ENCODE measurements at places on chromosomes 4 and X.

GRCh38 chr4:122552898-122553297, 68.0 kb downstream of the IL21 start:
- no peak for DNase-seq

- peak; percentile 93 for DNase-seq
These were observed 58.5 kb downstream of the TSC22D3 start for GRCh38 chrX:107716816-107717700.

GRCh38 chr4:7197910-7198309, 5.6 kb downstream of the SORCS2 start:
- DNase-seq, result no peak

GRCh38 chr4:163440040-163440439, 33.5 kb downstream of the TKTL2 start:
- no peak for DNase-seq

DNA sequence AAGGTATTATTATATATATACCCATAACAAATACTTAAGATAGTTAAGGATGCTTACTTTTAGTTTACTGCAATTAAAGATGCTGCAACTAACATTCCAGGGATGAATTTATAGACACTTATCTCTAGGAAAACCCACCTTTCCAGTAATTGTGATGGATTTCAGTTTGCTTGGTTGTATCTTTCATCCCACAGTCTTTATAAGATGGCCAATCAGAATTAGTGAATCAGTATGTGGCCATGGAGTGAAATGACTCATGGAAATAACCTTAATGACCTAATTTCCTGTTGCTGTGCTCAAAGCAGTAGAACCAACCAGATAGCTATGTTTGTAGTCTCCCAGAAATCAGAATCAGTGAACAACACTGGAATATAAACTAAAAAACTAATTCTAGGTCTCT, 26.4 kb downstream of the MOSPD2 start:
- peak; percentile 12 for DNase-seq

- DNase-seq, result no peak
These were observed 88.0 kb downstream of the ARSF start for GRCh38 chrX:3129256-3129655.

GRCh38 chr4:15003401-15003890, 1.2 kb downstream of the CPEB2 start:
- DNase-seq, result peak; percentile 58

DNA sequence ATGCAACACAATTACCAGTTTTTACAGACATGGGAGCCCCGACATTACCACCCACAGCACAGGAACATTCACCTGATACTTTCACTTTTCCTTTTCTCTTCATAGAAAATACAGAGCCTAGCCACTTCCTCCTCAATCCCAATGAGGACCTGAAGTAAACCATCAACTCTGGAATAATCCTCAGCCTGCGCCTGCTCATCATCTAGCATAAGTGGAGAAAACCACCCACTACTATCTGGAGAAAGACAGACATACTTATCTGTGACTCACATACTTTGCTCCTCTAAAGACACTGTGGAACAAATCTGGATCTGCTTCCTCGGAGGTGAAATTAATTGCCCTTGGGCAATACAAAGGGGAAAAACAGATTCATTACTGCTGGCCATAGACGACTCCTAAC, 47.8 kb downstream of the ZCCHC13 start:
- no peak for DNase-seq

DNA sequence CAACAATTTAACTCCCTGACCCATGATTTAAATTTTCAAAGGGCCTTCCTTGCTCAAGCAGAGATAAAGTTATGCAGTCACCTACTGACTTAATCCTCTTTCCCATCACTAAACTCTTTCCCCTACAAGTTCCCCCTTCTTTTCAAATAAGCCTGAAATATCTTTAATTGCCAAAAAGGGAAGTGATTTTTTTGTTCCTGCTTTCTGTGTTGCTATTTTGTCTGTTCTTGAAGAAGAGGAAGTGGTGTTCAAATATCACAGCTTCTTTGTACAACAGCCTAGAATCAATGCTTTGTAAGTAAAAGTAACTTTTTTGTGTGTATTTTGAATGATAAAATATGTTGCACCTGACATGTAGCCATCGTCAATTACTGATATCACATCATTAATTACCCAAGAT, 595.9 kb downstream of the CENPC start:
- peak; percentile 32 for DNase-seq

GRCh38 chrX:40098264-40099054, 701 bp upstream of the BCOR start:
- peak; percentile 72 for DNase-seq

GRCh38 chr4:80529026-80529425, 193.5 kb downstream of the CFAP299 start:
- no peak for DNase-seq

DNA sequence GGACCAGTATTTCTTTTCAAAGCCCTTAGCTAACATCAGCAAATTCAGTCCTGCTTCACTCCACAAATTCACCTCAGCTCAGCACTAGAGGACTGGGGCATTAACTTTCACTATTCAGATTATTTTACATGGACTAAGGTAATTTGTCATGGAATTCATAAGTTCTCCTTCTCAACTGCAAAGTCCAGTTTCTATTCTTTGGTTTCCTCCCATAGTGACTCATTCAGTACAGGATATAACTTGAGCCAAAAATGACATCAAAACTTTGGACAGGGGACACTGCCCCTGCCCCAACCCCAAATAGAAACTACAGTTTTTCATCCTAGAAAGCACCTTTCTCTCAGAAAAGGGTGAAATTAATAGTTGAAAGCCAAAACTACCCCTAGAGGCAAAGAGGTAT, 52.7 kb downstream of the COX7B2 start:
- no peak for DNase-seq

GRCh38 chr4:26173619-26174018, 147.2 kb upstream of the RBPJ start:
- DNase-seq, result no peak

DNA sequence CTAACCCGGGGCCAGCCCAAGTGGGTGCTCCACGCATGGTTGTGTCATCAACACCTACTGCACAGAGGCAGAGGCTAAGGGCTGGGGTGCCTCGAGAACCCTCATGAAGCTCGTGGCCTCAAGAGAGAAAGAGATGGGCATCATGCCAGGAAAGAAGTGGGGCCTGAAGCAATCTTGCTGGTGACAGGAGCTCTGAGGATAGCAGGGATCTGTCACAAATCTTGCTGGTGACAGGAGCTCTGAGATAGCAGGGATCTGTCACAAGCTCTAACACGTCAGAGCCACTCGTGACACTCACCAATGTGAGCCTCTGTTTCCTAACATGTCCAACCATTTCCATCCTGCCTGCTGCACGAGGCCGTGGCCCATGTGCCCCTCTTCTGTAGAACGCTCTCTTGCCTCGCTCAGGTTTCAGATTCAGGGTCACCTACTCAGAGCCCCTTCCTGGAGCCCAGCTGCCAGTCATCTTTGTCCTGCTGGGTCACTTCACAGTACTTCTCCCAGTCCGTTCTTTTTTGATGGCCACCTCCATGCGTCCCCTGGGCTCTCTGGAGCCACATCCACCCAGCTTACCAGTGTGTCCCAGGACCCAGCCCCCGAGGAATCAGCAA, 21.1 kb downstream of the PNMA6E start:
- DNase-seq, result no peak

- no peak for DNase-seq
These were observed 197.2 kb downstream of the CBR4 start for GRCh38 chr4:168812806-168813205.

DNA sequence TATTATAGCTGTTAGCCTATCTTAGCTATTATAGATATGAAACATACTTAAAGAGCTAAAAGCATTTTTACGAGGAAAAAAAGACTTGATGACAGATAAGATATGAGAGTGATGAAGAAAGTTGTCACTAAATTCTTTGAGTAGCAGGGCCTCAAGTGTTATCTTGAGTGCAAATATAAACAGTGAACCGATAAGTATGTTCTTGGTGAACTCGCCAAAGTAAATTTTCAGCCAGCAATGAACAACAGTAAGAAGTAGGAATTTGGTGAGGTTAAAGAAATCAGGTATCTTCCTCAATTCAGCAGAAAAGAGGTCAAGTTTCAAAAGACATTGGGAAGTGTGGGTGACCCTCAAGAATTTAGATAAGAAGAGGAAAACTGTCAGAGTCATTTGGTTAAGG, 471.8 kb upstream of the FTHL17 start:
- DNase-seq, result no peak

DNA sequence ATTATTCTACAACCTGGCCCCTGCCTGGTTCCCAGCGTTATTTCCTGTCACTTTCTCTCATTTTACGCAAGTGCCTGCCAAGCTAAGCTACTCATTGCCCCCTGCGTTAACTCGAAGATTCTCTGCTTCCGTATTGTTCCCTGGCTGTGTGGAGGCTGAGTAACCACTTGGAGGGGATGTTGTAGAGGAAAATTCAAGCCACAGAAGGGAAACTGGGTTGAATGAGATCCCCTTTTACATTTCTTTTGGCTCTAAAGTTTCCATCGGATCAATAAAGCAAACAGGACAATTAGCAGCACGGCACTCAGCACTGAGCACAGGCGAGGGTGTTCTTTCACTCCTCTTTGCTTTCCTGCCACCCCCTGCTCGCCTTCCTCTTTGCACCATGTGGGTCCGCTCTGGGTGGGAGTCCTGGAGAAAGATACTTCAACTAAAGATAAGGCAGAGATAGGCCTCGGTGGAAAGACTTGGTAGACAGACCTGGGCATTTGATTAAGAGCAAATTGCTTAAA, 4.2 kb upstream of the TMSB4X start:
- no peak for DNase-seq

- no peak for DNase-seq
These were observed 35.7 kb downstream of the IDS start for GRCh38 chrX:149469406-149469805.

DNA sequence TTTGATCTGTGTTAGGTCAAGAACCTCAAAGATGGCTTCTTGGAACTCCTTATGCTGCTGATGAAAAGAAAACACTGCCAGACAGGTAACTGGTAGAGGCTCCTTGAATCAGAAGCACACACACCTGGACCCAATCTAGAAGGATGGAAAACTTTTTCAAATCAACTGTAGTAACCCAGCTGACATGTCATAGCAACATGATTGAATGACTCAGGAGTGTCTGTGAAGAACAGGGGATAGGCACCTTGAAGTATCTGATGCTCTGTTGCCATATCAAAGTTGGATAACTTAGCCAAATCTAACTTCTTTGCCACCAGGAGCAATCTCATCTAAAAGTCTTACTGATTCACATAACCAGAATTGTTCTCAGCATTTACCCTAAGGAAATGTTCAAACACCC, 98.8 kb downstream of the ELOVL6 start:
- DNase-seq, result no peak

DNA sequence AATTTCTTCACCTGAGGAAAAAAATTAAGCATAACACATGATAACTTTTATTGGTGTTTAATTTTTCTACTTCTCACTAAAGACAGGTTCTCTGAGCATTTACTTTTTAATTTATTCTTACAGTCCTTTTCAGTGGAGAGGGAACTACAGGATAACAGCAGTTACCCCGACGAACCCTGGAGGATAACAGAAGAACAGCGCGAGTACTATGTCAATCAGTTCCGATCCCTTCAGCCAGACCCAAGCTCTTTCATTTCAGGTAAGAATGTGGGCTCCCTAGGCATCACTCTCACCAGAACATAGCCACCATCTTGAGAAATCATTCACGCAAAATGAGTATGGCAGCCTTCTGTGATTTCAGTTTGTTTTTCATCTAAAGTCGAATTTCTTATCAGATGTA, 100.8 kb downstream of the REPS2 start:
- no peak for DNase-seq

DNA sequence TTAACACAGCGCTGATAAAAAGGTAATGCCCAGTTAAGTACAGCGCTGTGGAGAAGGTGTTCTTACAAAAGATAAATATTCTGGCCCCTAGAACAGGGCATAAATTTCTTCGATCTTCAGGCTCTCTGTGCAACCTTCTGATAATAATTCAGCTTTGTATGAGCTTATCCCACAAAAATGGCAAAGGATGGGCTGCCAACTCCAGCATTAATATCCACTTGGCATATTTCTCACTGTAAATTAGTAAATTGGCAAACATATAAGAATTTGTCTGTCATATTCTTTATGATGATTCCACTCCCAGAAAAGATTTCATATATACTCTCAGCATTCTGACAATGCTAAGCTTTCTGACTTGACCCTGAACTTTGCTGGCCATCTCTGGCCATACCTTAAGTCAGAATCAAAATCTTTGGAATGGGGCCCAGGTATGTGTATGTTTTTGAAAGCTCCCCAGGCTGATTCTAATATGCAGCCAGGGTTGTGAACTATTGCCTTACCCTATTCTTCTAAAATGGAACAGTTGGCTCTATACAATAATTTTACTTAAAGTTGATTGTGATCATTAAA, 134.8 kb downstream of the FRYL start:
- DNase-seq, result no peak

GRCh38 chr4:52984462-52984881, 122.4 kb downstream of the RASL11B start:
- no peak for DNase-seq

GRCh38 chr4:87025614-87026041, 90.8 kb downstream of the AFF1 start:
- no peak for DNase-seq

DNA sequence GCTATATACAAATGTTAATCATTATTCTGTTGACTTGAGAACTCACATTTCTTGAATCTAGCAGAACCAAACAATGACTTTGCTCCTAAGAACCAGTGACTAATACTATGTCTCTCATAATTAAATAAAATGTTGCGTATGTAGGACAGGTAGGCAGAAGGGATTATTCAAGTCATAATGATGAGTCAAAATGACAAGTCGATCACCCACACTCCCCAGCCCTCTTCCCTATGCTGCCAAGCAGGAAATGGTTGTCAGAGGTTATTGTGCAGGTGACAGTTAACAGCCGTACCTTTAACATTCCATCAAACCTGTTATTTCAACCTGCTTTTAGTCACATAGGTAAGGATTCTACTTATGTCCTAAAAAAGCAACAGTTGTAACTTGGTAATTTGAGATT, 22.0 kb upstream of the STK26 start:
- no peak for DNase-seq

DNA sequence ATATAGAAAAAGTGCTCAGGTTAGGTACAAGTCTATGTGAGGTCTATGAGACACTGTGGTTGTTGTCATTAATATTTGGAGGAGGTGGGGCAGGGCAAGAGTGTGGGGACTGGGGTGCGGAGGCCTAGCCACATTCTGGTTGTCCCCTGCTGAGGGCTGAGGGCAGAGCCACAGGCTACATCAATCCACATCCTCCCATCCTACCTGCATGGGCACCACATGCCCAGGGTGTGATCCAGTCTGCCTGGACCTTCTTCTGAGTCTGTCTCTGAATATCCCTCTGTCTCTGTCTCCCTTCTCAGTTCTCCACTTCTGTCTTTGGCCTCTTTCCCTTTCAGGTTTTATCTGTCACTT, 1.2 kb upstream of the GATA1 start:
- DNase-seq, result no peak

- DNase-seq, result peak; percentile 57
These were observed 7.1 kb downstream of the SMIM9 start for GRCh38 chrX:154827194-154828015.

Data from NAMALWA (cell line).